T-cell (primary cell): ENCODE measurements at places on chromosomes 3 and 15. TPM values are rescaled to one million over a fixed set of nuclear protein-coding genes. Genes with fewer than 3 reads are reported as not detected.
A peak's percentile ranks its signal among the peaks of the same experiment; 100 is the strongest.

ARID3B gene
- total RNA-seq = 40.4 TPM

DNA sequence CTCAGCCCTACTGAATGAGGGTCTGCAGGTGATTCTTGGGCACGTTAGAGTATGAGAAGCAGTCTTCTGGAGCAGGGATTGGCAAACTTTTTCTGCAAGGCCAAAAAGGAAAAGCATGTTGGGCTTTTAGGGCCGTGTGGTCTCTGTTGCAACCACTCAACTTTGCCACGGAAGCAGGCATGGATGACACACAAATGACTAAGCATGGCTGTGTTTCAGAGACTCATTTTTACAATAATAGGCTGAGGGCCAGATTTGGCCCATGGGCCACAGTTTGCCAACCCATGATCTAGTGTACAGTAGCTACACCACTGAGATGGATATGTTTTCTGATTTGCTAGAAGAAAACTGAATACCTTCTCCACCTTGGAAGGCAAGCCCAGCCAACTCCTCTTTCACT, 66.1 kb upstream of the PRICKLE2 start:
- H3K36me3 ChIP-seq = no peaks in the 10 kb centered on the region
- DNase-seq = no peak
- H3K4me1 ChIP-seq = no peaks in the 10 kb centered on the region
- H3K4me3 ChIP-seq = no peak overlapping the region
- no peak overlapping the region for H3K27ac ChIP-seq

GRCh38 chr3:10268930-10269329, 20.7 kb downstream of the TATDN2 start:
- peaks cover 34% of the 10 kb centered on the region for H3K4me1 ChIP-seq
- no peak overlapping the region for H3K4me3 ChIP-seq
- no peaks in the 10 kb centered on the region for H3K27me3 ChIP-seq
- peaks cover 69% of the 10 kb centered on the region for H3K36me3 ChIP-seq
- H3K27ac ChIP-seq = no peak overlapping the region
- DNase-seq = no peak

DNA sequence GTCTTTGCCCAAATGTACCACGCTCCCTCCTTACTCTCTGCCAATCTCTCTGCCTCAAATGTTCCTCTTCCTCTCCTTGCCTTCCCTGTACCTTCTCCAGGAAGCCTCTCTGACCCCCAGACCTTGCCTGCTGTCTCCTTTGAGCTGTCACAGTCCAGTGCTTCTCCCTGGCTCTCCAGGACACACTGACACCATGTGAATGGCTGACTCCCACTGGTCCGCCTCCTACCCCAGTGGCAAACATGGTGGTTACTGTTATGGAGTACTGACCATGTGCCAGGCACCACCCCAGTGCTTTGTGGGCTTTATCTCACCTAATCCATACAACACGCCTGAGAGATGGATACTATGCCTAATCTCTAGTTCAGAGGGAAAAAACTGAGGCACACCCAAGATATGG, 141.9 kb downstream of the TPRA1 start:
- H3K4me3 ChIP-seq = no peak overlapping the region
- no peaks in the 10 kb centered on the region for H3K4me1 ChIP-seq
- peaks cover 34% of the 10 kb centered on the region for H3K27me3 ChIP-seq
- H3K36me3 ChIP-seq = no peaks in the 10 kb centered on the region
- no peak overlapping the region for H3K27ac ChIP-seq

SI gene
- not detected for total RNA-seq

DNA sequence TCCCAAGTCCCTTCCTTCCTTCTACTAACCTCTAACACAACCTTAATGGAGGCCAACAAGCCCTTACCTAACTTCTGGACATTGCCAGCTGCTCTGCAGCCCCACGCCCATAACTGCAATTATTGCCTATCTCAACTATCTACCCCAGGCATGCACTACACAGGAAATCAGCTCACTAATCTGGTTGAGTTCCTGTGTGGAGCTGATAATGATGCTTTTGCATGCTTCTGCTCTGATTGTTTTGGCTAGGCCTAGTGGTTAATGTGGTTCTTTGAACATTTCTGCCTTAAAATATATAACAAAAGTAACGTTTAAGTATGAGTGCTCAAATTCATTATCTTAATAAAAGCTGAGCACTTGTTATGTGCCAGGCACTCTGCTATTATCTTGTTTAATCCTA, 463.9 kb downstream of the MFSD1 start:
- H3K4me3 ChIP-seq = no peak overlapping the region
- H3K27me3 ChIP-seq = no peaks in the 10 kb centered on the region
- DNase-seq = no peak
- H3K4me1 ChIP-seq = no peaks in the 10 kb centered on the region
- no peak overlapping the region for H3K27ac ChIP-seq
- no peaks in the 10 kb centered on the region for H3K36me3 ChIP-seq

- H3K27ac ChIP-seq = no peak overlapping the region
- no peaks in the 10 kb centered on the region for H3K4me1 ChIP-seq
- H3K4me3 ChIP-seq = no peak overlapping the region
- no peaks in the 10 kb centered on the region for H3K27me3 ChIP-seq
Observed at GRCh38 chr3:110900576-110900975, 171.0 kb upstream of the NECTIN3 start.

- no peaks in the 10 kb centered on the region for H3K4me1 ChIP-seq
- no peak for DNase-seq
- H3K27ac ChIP-seq = no peak overlapping the region
- H3K27me3 ChIP-seq = no peaks in the 10 kb centered on the region
- H3K4me3 ChIP-seq = no peak overlapping the region
- H3K36me3 ChIP-seq = no peaks in the 10 kb centered on the region
Observed at GRCh38 chr3:30309961-30310954, 296.1 kb upstream of the TGFBR2 start.

- H3K36me3 ChIP-seq = no peaks in the 10 kb centered on the region
- peaks cover 5% of the 10 kb centered on the region for H3K27me3 ChIP-seq
- no peak for DNase-seq
- H3K4me3 ChIP-seq = no peak overlapping the region
Observed at GRCh38 chr15:82890338-82890994, 62.1 kb downstream of the HOMER2 start.

DNA sequence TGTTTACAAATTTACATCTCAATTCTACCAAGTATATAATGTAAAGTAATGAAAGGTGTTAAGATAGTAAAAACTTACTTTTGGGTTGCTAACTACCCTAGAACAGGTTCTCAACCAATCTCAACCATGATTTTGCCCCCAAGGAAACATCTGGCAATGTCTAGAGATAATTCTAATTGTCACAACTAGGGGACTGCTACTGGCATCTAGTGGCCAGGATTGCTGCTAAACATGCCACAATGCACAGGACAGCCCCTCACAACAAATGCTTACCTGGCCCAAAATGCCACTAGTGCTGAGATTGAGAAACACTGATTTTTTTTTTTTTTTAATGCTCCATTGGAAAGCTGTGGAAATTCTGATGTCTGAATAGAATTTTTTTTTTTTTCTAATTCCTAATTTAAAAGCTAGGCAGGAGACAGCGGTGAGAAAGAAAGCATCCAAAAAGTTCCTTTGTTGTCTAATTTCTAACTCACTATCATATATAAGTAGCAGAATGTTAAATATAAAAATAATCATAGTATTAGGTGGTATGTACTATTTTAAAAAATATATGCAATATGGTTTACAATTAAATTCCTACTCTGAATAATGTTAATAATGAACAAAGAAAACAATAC, 81.5 kb downstream of the TJP1 start:
- no peak overlapping the region for H3K4me3 ChIP-seq
- no peak overlapping the region for H3K27ac ChIP-seq
- no peaks in the 10 kb centered on the region for H3K36me3 ChIP-seq
- H3K4me1 ChIP-seq = no peaks in the 10 kb centered on the region
- DNase-seq = no peak

DNA sequence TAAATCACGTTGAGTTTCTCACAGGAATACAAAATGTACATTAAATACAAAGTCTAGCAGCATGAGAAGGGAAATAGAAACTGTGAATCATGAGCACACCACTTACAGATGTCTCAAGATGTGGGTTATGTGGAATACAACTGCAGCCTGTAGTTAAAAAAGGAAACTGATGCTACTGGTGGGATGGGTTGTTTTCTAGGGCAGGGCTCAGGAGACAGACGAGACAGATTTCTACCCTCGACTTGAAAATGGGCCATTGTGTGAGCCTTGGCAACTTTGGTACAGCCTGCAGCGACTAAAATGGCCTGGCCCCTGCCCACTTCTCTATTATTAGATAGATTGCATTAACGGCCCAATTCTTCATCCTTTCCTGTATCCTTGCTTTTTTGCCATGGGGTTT, 293.1 kb downstream of the SUCLG2 start:
- H3K4me3 ChIP-seq = no peak overlapping the region
- no peaks in the 10 kb centered on the region for H3K27me3 ChIP-seq
- H3K27ac ChIP-seq = no peak overlapping the region
- H3K36me3 ChIP-seq = no peaks in the 10 kb centered on the region
- no peak for DNase-seq
- H3K4me1 ChIP-seq = no peaks in the 10 kb centered on the region

DNA sequence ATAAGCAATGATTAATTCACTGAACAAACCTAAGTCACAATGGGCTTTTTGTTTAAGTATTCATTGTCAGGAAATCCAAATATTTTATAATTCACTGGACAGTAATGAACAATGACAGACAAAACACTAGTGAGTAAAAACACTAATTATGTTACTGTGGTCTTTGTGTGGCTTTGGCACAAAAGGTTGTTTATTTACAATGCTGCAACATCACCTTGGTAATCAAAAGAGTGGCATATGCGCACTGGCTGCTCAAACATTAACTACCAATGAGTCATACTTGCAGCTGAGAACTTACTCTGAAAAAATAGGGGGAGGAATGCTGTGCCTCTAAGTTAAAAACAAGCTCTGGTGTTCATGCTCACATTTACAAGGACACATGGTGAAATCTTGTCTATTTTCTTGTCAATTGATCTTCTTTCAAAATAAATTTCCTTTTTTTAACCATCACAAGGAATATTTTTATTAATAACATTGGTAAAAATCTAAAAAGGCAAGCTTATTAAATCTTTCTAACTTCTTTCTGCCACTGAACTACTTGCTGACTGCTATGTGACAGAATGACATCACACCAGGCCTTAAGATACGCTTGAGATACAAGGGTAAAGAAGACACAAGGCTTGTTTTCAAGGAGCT, 85.2 kb upstream of the PPIB start:
- no peak overlapping the region for H3K4me3 ChIP-seq
- no peaks in the 10 kb centered on the region for H3K27me3 ChIP-seq
- no peaks in the 10 kb centered on the region for H3K4me1 ChIP-seq

GRCh38 chr3:126827121-126827520, 123.1 kb downstream of the CHCHD6 start:
- no peak overlapping the region for H3K4me3 ChIP-seq
- no peak overlapping the region for H3K27ac ChIP-seq
- DNase-seq = no peak
- H3K27me3 ChIP-seq = no peaks in the 10 kb centered on the region

- peaks cover 67% of the 10 kb centered on the region for H3K4me1 ChIP-seq
- H3K4me3 ChIP-seq = peak within 1 kb of the TSS; percentile 87
- peak within 1 kb of the TSS; percentile 67 for H3K27ac ChIP-seq
- peak; percentile 51 for DNase-seq
- H3K36me3 ChIP-seq = peaks cover 5% of the 10 kb centered on the region
Observed at GRCh38 chr15:67065531-67066005, at the start of gene SMAD3. Gene SMAD3, plus strand, starts transcription at chr15:67065602. Its CDS starts 553 bp downstream, at chr15:67066155.

RAB6B gene
- total RNA-seq = 1.2 TPM

DNA sequence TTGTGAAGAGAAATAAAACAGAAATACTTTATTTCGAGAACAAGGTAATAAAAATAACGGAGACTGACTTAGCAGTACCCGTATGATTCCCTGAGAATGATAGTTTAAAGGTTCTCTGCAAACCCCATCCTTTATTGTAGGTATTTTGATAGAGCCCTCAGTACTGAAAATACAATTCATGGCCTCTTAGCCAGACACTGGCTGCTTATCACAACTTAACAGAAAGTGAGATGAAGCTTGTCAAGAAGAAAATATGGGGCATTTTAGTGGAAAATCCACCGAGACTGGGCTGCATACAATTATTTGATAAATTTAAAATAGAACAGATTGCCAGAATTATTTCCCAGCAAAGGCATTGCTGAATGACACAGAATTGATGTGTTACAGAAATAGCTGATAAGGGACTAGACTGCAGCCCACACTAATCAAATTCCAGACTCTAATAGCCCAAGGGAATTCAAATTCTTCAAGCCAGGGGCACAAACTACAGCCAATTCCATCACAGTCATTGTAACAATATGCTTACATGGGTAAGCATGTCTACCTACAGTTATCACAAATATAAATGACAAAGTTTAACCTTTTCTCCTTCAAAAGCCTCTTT, 521.9 kb downstream of the PLOD2 start:
- no peak for DNase-seq
- H3K4me1 ChIP-seq = no peaks in the 10 kb centered on the region
- H3K27me3 ChIP-seq = no peaks in the 10 kb centered on the region
- H3K36me3 ChIP-seq = no peaks in the 10 kb centered on the region
- no peak overlapping the region for H3K27ac ChIP-seq

GOLGA6D gene
- 0.15 TPM for total RNA-seq
